Cardiac fibroblast (primary cell): ENCODE measurements at places on chromosomes 2 and 18.

- no peak for DNase-seq
These were observed 284.4 kb upstream of the RGPD4 start for GRCh38 chr2:107542314-107542740.

DNA sequence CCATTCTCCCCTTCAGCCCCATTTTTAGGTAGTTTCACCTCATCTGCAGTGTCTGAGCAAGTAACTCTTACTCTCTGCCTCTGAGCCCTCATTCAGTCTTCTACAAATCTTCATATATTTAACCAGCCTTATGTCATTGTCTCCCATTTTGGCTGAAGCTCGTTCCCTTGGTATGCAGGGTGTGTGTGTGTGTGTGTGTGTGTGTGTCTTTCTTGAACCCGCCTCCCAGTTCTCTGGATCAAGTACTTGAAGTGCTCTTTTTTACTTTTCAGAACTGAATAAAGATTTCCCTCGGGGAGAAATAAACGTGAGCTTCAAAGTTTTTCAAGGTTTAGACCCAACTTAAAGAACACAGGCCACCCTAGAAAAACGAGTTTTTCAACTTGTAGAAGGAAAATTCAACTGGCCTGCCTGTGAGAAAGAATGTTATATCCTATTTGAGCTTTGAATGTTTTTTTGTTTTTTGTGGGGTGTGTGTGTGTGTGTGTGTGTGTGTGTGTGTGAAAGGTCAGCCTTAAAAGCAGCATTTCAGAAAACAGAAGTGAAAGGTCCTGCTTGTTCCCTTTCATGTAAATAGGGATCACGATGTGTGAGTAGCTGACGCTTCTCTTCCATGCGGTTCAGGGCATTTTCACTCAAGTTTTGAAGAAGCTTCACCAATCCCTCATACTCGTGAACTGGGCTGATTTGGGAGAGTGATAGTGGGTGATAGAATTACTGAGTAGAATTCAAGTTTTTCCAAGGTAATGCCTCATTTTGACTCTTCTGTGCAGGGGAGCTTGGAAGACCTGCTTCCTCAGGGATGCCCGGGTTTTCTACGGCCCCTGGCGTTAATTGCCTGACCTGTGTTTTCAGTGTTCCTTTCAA, 50.6 kb upstream of the EML6 start:
- DNase-seq: peak; percentile 33

DNA sequence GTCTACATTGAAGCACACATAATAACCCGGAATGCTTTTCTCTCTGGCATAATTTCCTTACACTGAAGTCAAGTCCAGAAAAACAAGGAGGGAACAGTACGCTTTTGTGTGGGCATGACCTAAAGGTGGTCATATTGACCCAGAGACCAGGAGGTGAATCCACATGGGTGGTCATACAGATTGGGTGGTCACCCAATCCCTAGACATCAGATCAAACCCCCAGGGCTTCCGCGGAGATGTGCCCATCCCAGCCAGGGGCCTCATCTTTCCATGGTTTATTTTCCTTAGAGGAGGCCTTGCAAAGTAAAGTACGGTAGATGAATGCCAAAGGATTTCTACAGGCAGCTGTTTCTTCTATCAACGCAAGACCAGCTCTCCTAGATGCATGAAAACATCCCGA, 38.8 kb downstream of the FAM168B start:
- DNase-seq: no peak

GRCh38 chr2:218405746-218406208, 6.1 kb downstream of the CTDSP1 start:
- DNase-seq: no peak

DNA sequence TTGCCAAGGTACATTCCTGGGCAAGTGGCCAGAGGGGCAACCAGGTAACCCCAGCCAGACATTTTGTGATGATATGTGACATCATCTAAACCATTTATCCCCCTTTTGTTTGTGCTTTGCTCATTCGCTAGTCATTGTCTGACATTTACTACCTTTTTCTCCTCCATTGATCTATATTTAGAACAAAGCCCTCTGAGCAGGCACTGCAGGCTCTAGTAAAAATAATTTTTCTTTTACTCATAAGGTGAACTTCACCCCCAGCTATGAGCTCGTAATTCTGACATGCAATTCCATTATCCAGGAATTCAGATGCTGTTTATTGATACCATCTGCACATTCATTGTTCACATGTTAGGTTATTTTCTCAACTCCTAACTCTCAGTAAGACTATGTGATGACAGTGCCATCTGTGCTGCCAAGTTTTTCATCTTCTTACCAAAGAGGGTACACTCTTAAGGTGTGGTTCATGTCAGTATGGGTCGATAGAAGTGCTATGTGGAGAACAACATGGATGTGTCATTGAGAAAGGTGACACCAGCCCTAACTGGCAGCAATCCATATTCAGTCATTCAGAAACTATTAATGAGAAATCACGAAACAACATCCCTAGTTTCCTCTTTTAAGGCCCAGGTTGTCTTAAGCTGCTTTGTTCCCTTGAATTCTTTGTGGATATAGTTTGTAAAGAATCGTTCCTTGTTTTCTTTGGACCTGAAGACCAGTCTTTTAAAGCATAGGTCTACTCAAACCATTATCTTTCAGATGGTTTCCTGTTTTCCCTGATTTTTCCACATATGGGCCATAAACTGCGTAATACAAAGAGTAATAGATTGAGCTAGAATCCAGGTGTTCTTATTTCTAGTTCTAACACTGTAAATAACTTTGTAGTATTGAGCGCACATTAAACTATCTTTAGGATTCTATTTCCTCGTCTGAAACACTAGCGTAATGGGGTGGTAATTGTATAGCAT, 978.1 kb upstream of the CDH2 start:
- peak; percentile 96 for DNase-seq

GRCh38 chr2:27756544-27757498, 14.7 kb upstream of the MRPL33 start:
- no peak for DNase-seq

GRCh38 chr2:181041661-181042060, 61.3 kb downstream of the UBE2E3 start:
- DNase-seq: no peak

DNA sequence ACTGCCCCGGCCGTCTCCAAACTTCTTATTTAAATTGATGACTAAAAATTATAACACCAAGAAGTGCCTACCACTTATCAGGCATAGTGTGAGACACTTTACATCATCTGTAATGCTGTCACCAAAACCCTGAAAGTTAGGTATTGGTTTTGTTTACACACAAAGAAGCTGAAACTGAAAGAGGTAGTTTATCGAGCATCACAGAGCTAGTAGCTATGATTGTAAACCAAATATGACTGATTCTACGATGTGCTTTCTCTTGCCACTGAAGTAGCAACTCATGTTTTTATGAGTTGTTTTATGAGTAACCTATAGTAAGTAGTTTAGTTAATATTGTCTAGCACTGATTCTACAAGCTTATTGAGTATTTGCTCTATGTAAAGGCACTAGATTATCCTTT, 31.5 kb downstream of the DYNC1I2 start:
- no peak for DNase-seq

GRCh38 chr18:35478520-35479435, 19.0 kb downstream of the INO80C start:
- DNase-seq: peak; percentile 47

- no peak for DNase-seq
These were observed 9.9 kb downstream of the PTPN4 start for GRCh38 chr2:119769645-119770044.

- no peak for DNase-seq
These were observed 8.7 kb upstream of the COLEC11 start for GRCh38 chr2:3586220-3586619.

DNA sequence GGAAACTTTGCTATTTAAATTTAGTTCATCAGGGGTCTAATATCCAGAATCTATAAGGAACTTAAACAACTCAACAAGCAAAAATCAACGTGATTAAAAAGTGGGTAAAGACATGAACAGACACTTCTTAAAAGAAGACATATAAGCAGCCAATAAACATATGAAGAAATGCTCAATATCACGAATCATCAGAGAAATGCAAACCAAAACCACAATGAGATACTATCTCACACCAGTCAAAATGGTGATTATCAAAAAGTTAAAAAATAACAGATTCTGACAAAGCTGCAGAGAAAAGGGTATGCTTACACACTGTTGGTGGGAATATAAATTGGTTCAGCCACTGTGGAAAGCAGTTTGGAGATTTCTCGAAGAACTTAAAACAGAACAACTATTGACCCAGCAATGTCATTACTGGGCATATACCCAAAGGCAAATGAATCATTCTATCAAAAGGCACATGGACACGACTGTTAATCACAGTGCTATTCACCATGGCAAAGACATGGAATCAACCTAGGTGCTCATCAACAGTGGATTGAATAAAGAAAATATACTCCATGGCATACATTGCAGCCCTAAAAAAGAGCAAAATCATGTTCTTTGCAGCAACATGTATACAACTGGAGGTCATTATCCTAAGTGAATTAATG, 189.9 kb downstream of the SLC4A10 start:
- DNase-seq: no peak

- no peak for DNase-seq
These were observed 369.7 kb downstream of the OSR1 start for GRCh38 chr2:18988631-18989232.

DNA sequence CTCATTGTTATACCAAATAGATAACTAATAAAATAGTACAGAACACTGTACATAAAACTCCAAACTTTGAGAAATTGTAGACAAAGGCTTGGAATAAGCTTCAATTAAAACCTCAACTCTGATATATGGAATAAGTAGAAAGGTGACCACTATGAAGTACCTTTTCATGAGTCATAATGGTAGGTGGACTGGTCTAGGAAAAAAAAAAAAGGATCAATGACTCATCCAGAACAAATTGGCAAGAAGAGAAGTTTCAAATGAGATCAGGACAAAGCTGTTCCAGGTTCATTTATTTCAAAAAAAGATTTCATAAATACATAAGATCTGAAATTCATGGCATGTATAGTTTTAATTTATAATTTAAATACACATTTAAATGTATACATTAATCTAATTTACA, 769.7 kb downstream of the SUCLG1 start:
- peak; percentile 5 for DNase-seq

DNA sequence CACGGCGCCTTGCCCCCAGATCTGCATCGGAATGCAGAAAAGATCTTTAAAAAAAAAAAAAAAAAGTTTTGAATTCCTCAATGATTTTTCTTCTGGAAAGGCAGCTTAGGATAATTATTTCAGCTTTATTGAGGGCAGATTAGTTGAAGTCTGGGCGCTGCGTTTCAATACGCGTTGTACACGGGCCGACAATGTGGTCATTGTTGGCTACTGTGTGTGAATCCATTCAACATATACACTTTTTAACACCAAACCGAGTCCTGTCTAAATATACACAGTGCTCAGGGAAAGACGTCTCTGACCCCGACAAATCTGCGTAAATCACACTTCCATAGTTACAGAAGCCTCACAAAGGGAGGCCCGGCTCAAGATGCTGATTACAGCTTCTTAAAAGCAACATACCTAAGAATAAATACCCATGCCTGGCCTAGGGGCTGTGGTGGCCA, 1.4 kb upstream of the SIX3 start:
- DNase-seq: no peak

DNA sequence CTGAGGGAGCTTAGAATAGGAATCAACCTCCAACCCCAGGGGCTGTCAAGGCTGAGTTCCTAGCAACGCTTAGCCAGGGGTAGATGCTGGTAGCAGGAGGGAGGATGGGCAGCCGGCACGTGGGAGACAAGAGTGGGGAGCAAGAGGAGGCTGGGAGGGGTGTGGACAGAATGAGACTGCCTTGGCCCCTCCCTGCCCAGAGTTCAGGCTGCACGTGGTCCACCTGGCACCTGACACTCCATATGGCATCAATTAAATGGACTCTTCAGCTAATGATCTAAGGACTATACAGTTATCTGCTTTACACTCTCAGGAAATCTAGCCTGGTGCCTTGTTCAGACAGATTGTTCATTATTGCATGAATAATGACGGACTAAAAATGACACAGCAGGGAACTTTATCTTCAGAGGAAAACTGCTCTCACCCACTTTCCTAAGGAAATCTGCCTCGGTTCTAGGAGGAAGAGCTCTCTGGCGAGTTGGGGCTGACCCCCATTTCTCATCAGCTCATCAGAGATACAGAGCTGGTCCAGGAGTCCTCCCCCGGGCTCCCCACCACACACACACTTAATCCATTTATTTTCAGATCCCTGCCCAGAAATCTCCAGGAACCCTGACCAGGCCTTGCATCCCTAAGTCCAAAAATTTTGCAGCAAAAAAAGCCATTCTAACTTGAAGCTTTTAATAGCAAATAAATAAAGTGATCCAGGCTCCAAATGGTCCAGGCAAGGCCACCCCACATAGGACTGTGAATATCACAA, 102.1 kb upstream of the CDC42EP3 start:
- DNase-seq: no peak

DNA sequence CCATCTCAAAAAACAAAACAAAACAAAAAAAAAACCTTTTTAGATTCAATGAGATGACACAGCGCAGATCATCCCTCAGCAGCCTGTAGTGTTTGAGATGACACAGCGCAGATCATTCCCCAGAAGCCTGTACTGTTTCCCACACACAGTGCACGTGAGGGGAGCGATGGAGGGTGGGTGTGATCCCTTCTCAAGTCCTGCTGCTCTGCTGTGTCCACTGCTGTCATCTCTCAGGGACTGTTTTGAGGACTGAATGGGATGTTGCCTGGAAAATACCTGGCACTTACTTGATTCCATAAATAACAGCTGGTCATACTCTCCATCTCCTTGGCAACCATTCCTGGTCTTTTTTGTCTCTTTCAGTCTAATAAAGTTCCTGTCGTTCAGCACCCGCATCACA, 25.7 kb downstream of the TGOLN2 start:
- DNase-seq: no peak

GRCh38 chr2:237798236-237799059, at the start of gene RBM44:
Gene RBM44, plus strand, starts transcription at chr2:237798779. Its CDS starts 14,831 bp downstream, at chr2:237813610.
- no peak for DNase-seq

- DNase-seq: no peak
These were observed 93.8 kb downstream of the SCG2 start for GRCh38 chr2:223508372-223508771.

DNA sequence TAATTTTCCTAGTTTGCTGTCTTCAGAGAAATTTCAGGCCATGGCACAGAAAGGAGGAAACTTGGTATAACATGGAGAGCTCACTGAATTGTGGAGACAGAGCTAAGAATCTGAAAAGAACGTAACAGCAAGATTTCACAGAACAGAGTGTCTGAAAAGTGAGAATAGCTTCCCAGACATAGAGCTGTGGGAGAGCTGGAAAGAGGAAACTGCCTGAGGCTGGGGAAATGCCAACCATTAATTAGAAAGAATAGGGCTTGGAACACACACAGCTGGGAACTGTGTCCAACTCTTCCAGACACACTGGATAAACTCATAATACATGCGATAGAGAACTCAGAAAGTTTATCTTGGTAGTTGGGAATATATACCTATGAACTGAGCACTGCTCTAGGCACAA, 51.6 kb upstream of the KYNU start:
- DNase-seq: peak; percentile 41

DNA sequence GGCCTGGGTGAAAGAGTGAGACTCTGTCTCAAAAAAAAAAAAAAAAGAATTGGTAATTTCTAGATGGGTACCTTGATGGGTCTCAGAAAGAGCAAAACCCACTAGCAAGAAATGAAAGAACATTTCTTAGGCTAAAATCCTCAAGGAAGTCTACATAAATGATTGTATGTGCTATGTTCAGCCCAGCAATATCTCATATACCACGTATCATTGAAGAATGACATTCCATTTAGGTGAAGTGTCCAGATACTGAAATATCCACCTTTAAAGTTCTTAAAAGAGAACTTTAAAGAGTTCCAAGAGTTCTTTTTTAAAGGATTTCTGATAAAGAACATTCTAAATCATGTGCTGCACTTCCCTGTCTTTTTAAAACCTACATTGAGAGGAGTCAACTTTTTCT, 19.2 kb downstream of the NRP2 start:
- DNase-seq: no peak

- DNase-seq: peak; percentile 36
These were observed 59.0 kb upstream of the SPATS2L start for GRCh38 chr2:200247494-200247893.
